T-cell (primary cell): ENCODE measurements at places on chromosomes 7 and 10.

- DNase-seq: no peak
Observed at GRCh38 chr7:51000956-51001355, 218.3 kb upstream of the GRB10 start.

DNA sequence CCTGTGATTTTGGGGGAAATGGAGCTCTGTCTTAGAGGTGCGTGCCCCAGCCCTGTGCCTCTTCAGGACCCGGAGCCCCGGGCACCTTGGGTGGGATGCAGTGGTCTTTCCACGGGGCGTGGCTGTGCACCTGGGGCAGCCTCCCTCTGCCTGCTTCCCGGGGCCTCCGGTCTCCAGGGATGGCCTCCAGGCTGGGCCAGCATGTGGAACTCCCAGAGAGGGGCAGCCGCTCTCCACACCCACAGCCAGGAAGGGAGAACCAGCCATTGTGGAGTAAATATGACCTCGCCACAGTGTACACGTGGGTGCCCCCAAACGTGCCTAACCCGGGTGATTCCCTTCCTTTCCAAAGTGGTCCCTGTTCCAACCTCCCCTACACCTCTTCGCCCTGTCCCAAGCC lies 52.6 kb downstream of the JAKMIP3 start:
- DNase-seq: no peak

DNA sequence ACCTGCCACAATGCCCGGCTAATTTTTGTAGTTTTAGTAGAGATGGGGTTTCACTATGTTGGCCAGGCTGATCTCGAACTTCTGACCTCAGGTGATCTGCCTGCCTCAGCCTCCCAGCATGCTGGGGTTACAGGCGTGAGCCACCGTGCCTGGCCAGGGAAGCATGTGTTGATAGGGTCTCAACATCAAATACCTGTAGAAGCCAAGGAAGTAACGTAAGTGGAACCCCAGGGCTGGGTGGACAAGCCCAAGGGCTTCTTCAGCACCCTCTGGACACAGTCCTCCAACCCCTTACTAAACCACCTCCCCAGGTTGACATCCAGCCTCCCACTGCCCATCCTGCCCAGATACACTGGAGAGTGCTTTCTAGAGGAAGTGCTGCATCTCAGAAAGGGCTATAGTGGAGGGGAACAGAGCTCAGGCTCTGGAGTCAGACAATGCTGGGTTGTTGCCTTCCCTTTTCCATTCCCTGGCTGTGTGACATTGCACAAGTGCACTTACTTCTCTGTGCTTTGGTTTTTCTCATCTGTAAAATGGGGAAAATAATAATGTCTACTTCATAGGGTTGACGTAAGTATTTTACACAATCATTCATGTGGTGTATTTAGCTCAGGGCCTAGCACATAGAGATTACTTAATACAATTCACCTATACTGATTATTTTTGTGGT lies 73.9 kb upstream of the KAT6B start:
- DNase-seq: no peak

DNA sequence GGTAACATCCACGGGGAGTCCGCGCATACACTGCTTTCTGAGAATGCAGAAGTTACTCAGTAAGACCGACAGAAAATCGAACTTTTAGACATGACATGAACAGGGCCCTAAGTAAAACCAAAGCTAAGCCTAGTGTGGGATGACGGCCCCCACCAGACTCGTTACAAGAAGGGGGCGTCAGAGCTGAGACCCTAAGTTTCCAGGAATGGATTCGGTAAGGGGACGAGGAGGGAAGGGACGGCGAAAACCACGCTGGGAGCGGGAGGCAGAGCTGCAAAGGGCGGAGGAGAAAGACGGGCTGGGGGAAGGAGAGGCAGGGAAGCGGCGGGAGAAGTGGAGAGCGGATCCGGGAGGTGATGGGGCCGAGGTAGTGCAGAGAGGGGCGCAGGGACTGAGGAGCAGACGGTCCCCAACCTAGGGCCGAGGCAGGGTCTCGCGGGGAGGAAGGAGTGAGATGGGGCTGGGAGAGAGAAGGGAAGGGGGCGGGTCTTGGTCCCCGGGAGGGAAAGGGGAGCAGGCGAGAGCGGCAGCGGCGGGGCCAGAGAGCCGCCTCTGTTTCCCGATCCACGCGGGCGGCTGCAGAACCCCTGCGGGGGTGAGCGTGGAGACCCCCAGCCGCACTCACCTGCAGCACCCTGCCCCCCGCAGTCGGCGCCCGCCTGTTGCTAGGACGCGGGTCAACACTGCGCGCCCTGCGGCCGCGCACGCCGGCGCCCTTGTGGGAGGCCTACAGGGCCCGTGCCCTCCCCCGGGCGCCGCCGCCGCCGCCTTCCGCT lies 513 bp downstream of the ODAD2 start:
- peak; percentile 14 for DNase-seq

GRCh38 chr10:77514870-77515269 lies 122.7 kb downstream of the KCNMA1 start:
- no peak for DNase-seq

- no peak for DNase-seq
Observed at GRCh38 chr10:35191523-35191922, 64.9 kb downstream of the CREM start.

- DNase-seq: no peak
Observed at GRCh38 chr7:123712619-123713018, 36.2 kb downstream of the WASL start.

- no peak for DNase-seq
Observed at GRCh38 chr10:132430861-132431271, 33.9 kb downstream of the PWWP2B start.

GRCh38 chr10:33559105-33559504 lies 224.6 kb upstream of the NRP1 start:
- DNase-seq: no peak

- DNase-seq: no peak
Observed at GRCh38 chr7:112167147-112167546, 39.1 kb downstream of the DOCK4 start.

GRCh38 chr7:117194445-117194844 lies 128.4 kb downstream of the WNT2 start:
- DNase-seq: no peak

GRCh38 chr7:42736931-42737330 lies 174.9 kb downstream of the C7orf25 start:
- no peak for DNase-seq

- DNase-seq: no peak
Observed at GRCh38 chr10:61410353-61411070, 42.7 kb downstream of the TMEM26 start.

DNA sequence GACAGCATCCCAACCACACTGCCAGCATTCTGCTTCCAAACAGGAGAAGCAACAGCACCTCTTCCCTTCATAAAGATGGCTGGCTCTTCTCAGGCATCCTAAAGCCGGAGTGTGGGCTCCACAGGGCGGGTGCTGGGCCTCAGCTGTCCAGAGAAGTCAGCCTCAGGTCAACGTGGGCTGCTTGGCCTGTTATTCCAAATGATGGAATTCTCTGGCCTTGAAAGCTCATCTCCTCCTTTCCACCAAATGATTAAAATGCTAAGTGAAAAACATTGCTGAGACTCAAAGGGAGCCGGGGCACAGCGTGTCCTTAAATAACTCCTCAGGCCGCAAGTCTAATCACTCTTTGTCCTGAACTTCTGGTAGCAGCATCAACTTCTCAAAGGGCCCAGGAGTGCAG lies 53.1 kb upstream of the CPXM2 start:
- DNase-seq: no peak

GRCh38 chr7:92768501-92769393 lies 67.6 kb downstream of the CDK6 start:
- DNase-seq: no peak

DNA sequence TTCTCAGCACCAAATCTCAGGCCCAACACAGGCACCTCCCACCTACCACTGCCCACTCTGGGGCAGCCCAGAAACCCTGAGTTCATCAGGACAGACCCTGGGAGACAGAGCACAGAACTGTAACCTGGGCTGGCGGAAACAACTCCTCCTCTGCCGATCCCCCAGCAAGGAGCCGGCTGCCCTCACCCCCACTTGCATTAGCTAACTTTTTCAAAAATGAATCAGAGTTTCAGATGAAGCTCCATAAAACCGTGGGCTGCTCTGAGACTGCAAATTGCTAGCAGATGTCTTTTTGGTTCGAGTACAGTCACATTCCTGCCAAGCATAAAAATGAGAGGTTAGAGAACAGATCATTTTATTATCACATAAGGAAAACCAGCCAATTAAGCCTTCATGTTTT lies 93.4 kb upstream of the PARD3 start:
- DNase-seq: no peak

DNA sequence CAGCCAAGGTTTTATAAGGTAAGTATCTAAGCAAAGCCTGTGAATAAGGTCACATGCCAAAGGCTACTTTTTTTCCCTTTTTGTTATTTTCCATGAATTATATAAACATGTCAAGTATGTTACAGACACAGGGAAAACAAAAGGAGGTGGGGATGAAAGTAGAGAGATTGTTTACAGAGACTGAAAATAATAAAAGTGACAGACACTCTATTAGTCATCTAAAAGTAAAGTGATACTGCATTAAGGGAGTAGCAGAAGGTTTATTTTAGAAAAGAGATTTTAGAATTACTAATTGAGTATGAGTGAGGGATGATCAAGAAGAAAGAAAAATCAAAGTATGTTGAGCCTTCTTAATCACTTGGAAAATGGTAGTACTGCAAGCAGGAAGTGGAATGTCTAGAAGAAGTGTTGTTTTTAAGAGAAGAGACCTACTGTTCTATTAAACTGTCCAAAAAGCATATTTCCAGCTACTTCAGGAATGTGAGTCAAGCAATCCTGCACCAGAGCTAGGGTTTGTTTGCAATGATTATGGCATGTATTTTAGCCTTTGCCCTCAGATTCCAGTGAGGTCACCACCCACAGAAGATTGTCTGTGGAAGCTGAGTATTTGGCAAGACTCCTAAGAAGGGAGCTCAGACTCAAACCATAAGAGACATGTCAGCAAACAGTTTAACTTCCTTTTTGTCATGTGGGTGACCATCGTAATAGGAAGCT lies 177.9 kb upstream of the PLXDC2 start:
- no peak for DNase-seq

DNA sequence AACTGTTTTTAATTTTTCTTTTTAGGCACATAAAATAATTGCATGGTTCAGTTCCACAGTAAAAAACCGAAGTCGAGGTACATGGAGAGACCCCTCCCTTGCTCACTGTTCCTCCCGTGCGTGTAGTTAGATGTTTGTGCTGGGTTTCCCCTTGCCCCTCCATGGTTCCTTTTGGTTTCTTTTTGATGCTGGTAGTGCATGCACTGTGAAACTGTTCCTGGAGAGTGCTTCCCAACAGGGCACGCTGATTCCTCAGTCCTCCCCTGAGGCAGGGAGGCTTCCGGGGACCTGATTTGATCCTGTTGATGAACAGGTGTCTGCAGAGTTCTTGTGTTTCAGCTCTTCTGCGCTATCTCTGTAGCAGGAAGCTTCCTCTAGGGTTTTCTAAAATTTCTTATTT lies 69.5 kb downstream of the ADCY1 start:
- DNase-seq: no peak

- no peak for DNase-seq
Observed at GRCh38 chr10:97575127-97575668, 2.6 kb downstream of the ANKRD2 start.

DNA sequence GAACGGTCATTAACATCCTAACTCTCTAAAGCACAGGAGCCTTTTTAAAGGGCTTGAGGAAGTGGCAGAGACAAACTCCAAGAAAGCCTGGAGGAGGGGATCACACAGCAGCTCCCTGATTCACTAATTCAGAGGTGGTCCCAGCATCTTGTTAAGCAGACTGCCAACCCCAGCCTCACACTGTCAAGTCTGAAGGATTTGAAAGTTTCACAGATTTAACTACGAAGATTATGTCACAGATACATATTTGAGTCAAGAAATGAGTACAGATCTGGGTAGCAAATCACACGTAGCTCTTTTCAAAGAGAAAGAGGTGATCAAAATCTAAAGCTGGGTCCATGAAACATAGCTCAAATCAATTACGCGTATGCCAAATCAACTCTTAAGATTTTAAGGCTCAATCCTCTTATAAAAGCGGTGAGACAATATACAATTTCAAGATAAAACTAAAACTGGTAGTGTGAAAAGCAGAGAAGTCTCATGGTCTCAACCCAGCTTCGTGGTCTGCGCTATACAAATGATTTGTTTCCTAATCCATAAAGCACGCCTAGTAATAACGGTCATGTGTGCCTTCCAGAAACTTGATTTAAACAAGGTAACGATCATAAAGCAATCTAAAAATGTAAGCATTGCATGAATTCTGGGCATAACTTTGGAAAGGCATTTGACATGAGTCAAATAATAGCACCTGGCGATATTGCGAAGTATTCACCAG lies 229.9 kb upstream of the MKLN1 start:
- DNase-seq: no peak

DNA sequence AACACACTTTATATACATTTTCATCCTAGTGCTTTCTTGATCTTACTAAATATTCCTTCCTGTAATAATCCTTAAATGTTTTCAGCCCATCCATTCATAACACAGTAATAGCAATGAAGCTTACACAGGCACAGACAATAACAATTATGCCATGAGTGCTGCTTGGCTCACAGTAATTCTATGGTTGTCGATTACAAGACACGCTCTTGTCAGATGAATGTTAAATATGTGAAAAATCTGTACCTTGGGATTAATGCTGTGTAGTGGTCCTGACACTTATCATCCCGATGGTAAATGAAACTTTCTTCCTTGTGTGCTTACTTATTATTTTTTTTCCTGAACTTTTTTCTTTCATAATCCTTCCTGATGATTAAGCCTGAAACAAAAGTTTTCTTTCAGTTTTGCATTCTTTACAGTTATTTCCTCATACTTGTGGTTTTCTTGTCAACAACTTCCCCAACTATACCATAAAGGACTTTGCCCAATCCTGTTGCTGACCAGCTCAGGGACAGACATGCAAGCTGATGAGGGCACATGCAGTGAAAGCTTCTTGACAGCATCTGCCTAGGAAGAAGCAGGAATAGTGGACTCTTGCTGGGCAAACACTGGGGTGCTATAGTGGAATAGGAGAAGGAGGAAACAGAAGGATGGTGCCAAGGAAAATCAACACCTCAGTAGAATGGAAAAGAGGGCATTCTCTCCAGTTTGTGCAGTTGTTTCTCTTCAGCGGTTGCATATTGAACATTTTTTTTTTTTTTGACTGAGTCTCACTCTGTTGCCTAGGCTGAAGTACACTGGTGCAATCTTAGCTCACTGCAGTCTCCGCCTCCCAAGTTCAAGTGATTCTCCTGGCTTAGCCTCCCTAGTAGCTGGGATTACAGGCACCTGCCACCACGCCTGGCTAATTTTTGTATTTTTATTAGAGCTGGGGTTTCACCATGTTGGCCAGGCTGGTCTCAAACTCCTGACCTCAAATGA lies 6.7 kb upstream of the MGAM2 start:
- no peak for DNase-seq

- no peak for DNase-seq
Observed at GRCh38 chr7:156017431-156017830, 205.2 kb upstream of the SHH start.
